ENCODE measurements at places on chromosomes 5 and 9. TPM values are rescaled to one million over a fixed set of nuclear protein-coding genes. Genes with fewer than 3 reads are reported as not detected.
A peak's percentile ranks its signal among the peaks of the same experiment; 100 is the strongest.

The PCDHA12 gene
- total RNA-seq, result not detected

The MRPS30 gene
- total RNA-seq, result 57.2 TPM

The PDE6A gene
- total RNA-seq, result not detected

The FOXD1 gene
- 3.2 TPM for total RNA-seq

DNA sequence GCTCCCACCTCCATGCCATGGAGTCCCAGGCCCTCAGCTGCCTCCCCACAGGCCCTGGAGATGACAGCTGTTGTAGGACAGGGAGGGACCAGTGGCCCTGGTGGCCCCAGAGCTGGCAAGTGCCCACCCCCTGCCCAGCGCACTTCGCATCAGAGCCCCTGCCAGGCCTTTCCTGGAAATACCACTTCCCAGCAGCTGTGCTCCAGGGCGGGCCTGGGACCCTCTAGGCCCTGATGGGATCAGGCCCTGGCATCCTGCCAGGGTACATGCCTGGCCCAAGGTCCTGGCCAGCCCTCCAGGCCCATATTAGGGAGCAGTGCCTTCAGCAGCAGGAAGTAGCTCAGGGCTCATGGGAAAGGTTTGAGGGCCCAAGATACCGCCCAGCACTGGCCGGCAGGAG is 2.5 kb downstream of the KCNT1 start:
- H3K4me3 ChIP-seq, result no peak overlapping the region
- DNase-seq, result no peak
- no peak overlapping the region for H3K27ac ChIP-seq
- peaks cover 18% of the 10 kb centered on the region for H3K27me3 ChIP-seq

DNA sequence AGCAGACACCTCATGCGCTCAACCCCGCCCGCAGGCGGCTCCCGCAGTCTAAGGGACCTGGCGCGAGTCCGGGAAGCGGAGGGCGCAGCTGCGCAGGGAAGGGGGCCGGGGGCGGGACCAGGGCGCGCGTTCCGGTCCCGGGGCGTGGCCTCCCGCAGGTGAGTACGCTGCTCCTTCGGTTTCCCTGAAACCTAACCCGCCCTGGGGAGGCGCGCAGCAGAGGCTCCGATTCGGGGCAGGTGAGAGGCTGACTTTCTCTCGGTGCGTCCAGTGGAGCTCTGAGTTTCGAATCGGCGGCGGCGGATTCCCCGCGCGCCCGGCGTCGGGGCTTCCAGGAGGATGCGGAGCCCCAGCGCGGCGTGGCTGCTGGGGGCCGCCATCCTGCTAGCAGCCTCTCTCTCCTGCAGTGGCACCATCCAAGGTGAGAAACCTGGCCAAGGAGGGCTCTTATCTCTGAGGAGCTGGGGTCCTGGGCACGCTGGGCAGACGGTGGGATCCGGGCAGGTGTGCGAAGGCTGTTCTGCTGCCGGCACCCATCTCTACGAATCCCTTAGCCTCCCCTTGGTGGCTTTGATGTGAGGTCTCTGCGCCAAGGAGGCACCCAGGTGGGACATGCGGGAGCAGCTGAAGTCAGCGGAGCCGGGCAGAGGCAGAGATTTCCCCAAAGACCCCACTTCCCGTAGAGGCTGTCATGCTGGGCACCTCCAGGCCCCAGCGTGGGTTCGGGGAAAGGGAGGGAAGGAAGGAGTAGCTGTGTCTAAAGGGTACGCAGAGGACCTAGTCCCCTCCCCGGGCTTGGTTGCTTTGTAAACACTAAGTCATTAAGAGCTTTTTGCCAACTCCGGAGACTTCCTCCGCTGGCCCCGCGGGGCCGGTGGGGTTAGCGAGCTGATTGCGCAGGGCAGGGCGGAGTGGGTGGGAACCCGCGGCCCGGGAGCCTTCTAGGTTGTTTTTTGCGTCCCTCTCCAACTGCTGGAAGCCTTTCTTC is at the start of gene F2RL1:
Gene F2RL1, plus strand, starts transcription at position 187 of the 988 bp plus-strand sequence. Its CDS starts 153 bp downstream, at position 340.
- peak within 1 kb of the TSS; percentile 17 for H3K27ac ChIP-seq
- DNase-seq, result peak; percentile 73
- no peaks in the 10 kb centered on the region for H3K36me3 ChIP-seq
- H3K27me3 ChIP-seq, result no peaks in the 10 kb centered on the region

DNA sequence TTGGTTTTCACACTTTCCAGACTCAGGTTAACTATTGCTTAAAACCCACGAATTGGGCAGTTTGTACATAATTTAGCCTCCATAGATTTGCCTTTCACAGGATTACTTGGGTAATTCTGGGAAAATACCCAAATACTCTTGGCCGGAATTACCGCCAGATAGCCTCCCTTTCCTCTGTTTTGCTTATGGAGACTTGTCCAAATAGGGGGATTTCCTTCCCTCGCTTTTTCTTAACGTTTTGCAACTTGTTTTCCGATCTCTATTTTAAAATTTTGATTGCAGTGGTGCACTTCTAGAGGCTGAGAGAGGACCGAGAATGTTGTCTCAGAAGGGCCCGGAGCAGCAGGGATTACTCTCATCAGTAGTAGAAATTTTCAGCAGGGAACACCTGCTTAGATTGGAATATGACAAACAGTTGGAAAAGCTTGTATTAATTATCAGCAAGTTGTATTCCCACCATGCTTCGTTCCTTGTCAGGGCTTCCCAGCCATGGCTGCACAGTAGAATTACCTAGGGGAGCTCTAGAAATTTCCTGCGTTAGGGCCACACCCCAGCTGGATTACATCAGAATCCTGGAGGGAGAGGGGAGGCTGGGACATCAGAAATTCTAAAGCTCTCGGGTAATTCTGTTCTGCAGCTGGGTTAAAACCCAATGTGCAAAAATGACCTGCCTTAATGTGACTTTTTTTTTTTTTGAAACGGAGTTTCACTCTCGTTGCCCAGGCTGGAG is 329.1 kb downstream of the SH3GL2 start:
- H3K4me1 ChIP-seq, result no peaks in the 10 kb centered on the region
- no peak overlapping the region for H3K27ac ChIP-seq
- no peak for DNase-seq

- H3K27ac ChIP-seq, result no peak overlapping the region
- no peak overlapping the region for H3K4me3 ChIP-seq
- DNase-seq, result no peak
- no peaks in the 10 kb centered on the region for H3K36me3 ChIP-seq
These were observed 270.8 kb downstream of the PSAT1 start for GRCh38 chr9:78567693-78568092.

- H3K27ac ChIP-seq, result no peak overlapping the region
- no peaks in the 10 kb centered on the region for H3K27me3 ChIP-seq
- no peaks in the 10 kb centered on the region for H3K4me1 ChIP-seq
- no peak for DNase-seq
These were observed 232.7 kb downstream of the CCDC171 start for GRCh38 chr9:15785584-15785983.

- peak; percentile 54 for DNase-seq
- H3K27ac ChIP-seq, result no peak overlapping the region
- no peak overlapping the region for H3K4me3 ChIP-seq
- no peaks in the 10 kb centered on the region for H3K27me3 ChIP-seq
- no peaks in the 10 kb centered on the region for H3K4me1 ChIP-seq
These were observed 847.7 kb downstream of the MAT2B start for GRCh38 chr5:164353155-164353554.

DNA sequence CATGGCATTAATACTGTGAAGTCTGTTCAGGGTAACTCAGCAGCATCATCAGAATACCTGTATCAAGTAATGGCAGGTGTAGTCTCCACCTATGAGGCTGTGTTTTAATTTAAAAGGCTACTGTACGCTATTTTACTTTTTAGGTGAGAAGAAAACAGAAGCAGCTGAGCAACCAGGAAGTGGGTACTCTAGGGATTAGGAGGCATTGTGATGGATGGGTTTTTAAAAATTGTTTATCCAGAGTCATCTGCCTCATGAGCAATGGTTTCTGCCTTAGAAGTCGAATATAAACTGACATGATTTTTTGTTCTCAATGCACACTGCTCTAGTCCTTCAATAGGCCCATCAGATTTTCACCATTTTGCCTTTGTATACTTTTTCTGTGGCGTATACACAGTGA is 42.6 kb downstream of the PSIP1 start:
- peak; percentile 10 for DNase-seq
- peaks cover 10% of the 10 kb centered on the region for H3K36me3 ChIP-seq
- no peak overlapping the region for H3K27ac ChIP-seq
- no peak overlapping the region for H3K4me3 ChIP-seq

- H3K36me3 ChIP-seq, result peaks cover 2% of the 10 kb centered on the region
- no peak overlapping the region for H3K4me3 ChIP-seq
- no peak overlapping the region for H3K27ac ChIP-seq
- H3K4me1 ChIP-seq, result peaks cover 3% of the 10 kb centered on the region
These were observed 7.7 kb downstream of the FBXO38 start for GRCh38 chr5:148391422-148391821.

DNA sequence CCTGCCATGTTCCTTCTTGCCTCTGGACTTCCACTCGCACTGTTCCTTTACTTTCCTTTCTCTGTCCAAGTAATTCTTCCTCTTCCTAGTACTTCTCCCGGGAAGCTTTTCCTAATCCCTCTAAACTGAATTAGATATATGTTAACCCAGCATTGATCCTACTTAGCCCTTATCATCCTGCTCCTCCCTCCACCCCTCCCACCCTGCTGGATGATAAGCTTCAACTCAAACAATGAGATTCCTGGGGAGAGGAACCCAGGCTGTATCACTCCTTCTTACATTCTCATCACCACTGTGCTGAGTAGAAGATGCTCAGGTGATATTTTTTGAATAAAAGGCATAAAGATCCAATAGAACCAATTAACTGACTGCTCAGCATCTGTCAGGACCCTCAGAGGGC is 45.7 kb downstream of the CDK5RAP2 start:
- H3K4me3 ChIP-seq, result no peak overlapping the region
- no peak for DNase-seq
- no peak overlapping the region for H3K27ac ChIP-seq
- H3K4me1 ChIP-seq, result no peaks in the 10 kb centered on the region
- no peaks in the 10 kb centered on the region for H3K27me3 ChIP-seq

DNA sequence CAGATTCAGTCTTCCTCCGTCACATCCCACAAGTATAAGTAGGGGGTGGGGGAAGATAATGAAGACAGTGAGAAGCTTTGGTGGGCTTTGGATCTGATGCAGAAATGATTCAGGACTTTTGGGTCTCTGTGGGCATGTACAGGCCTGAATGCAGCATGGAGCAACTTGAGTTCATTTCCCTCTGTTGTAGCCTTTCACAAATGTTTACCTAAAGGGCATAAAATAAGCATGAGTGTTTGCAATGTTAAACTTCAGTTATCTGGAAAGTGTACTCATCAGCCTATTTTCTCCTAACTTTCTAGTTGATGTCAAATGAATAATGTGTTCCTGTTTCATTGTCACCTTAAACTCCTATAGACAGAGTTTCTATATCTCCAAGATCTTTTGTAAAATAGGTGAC is 39.3 kb downstream of the GARNL3 start:
- H3K4me3 ChIP-seq, result no peak overlapping the region
- H3K27me3 ChIP-seq, result no peaks in the 10 kb centered on the region

DNA sequence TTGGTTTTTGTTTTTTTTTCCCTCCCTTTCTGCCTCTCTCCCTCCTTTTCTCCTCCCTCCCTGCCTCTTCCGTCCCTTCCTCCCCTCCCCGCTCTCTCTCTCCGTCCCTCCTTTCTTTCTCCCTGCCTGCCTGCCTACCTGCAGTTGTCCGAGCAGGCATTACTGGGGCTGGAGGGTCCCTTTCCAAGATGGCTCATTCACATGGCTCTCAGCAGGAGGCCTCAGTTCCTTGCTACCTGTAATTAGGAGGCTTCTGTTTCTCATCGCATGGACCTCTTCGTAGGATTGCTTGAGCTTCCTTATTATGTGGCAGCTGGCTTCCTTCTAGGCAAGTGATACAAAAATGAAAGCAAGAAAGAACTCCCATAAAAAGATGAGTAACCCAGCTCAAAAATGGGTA is 8.0 kb downstream of the RGS3 start:
- H3K27ac ChIP-seq, result no peak overlapping the region
- no peak overlapping the region for H3K4me3 ChIP-seq
- no peaks in the 10 kb centered on the region for H3K27me3 ChIP-seq
- DNase-seq, result no peak
- peaks cover 7% of the 10 kb centered on the region for H3K4me1 ChIP-seq

GRCh38 chr5:128870373-128870772 is 94.9 kb upstream of the SLC27A6 start:
- H3K4me3 ChIP-seq, result no peak overlapping the region
- no peak overlapping the region for H3K27ac ChIP-seq

- no peaks in the 10 kb centered on the region for H3K27me3 ChIP-seq
- H3K36me3 ChIP-seq, result no peaks in the 10 kb centered on the region
- H3K4me3 ChIP-seq, result no peak overlapping the region
- H3K4me1 ChIP-seq, result peaks cover 6% of the 10 kb centered on the region
- DNase-seq, result no peak
These were observed 55.3 kb downstream of the RANBP17 start for GRCh38 chr5:170917113-170917512.

DNA sequence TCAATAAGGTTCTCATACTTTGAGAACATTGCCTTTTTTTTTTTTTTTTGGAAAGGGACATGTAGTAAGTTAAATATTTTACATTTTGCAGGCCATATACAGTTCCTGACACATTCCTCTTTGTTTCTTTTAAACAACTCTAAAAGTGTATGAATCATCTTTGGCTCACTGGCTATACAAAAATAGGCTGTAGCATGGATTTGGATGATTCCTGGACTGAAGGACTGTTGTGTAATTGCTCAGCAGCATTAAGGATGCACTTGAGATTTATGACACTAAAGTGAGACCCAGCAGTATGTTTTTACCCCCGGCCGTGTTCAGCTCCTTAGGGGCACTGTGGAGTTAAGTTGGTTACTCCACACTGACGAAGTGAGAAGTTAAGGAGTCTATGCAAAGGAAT is 41.3 kb downstream of the VPS13A start:
- H3K27me3 ChIP-seq, result no peaks in the 10 kb centered on the region
- no peaks in the 10 kb centered on the region for H3K36me3 ChIP-seq
- H3K27ac ChIP-seq, result peak overlapping the region; percentile 53
- H3K4me1 ChIP-seq, result 0 out of 2 replicates have a peak, but pooled peaks cover 2% of the 10 kb centered on the region
- DNase-seq, result peak; percentile 86

- no peak overlapping the region for H3K27ac ChIP-seq
- H3K4me1 ChIP-seq, result peaks cover 5% of the 10 kb centered on the region
- no peaks in the 10 kb centered on the region for H3K27me3 ChIP-seq
- 0 out of 2 replicates have a peak, but pooled peaks cover 2% of the 10 kb centered on the region for H3K36me3 ChIP-seq
- H3K4me3 ChIP-seq, result no peak overlapping the region
- DNase-seq, result no peak
These were observed 24.9 kb downstream of the TICAM2 start for GRCh38 chr5:115577329-115577728.

DNA sequence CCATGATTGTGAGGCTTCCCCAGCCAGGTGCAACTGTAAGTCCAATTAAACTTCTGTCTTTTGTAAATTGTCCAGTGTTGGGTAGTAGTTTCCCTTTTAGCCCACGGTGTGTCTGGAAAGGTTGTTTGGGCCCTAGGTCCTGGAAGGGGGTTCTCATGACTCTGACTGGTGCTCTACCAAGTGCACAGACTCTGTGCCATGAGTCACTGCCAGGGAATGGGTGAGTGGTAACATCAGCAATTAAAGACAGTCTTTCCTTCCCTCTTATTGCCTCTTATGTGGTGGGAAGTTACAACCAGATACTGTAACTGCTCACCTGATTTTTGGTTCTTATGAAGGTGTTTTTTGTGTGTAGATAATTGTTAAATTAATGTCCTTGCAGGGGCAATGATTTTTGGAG is 141.2 kb downstream of the PRDM9 start:
- no peak overlapping the region for H3K4me3 ChIP-seq
- no peak overlapping the region for H3K27ac ChIP-seq
- no peaks in the 10 kb centered on the region for H3K27me3 ChIP-seq
- H3K4me1 ChIP-seq, result no peaks in the 10 kb centered on the region
